ENCODE measurements at places on chromosomes 6 and 20.

- DNase-seq, result no peak
These were observed 90.6 kb downstream of the ATXN1 start for GRCh38 chr6:16670617-16671051.

DNA sequence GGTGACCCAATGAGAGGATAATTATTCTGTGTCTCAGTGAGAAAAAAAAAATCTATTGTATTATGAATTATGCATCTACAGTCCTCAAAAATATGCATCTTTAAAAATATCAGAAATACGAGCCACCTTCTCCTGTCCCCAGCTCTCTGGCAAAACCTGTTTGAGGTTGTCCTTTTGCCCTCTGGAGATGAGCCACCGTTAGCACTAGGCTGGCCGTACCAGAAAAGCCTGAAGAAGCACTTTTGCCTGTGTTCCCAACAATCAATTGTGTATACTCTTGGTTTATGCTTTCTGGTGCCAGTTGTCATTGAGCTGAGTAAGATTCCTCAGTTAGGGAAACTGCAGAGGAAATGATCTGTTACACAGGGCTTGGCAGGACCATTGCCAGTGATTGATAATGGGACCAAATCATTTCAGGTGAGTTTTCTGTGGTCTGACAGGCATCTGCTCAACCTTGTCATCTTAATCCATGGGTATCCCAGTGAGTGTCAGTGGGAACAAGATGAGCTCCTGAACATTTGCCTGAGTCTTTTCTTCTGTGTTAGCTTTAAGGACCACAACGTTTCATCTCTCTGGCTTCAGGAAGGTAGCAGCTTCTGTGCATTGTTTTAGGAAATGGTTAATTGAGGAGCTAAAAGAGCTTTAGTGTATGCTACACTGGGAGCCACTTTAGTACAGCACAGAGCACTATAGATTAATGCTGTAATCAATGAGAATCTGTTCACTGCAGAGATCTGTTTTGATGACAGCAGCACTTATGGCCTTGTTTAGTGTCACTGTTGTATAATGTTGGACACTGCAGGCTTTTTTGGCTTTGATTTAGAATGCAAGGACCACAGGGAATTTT, 330.1 kb downstream of the RIMS1 start:
- DNase-seq, result no peak

DNA sequence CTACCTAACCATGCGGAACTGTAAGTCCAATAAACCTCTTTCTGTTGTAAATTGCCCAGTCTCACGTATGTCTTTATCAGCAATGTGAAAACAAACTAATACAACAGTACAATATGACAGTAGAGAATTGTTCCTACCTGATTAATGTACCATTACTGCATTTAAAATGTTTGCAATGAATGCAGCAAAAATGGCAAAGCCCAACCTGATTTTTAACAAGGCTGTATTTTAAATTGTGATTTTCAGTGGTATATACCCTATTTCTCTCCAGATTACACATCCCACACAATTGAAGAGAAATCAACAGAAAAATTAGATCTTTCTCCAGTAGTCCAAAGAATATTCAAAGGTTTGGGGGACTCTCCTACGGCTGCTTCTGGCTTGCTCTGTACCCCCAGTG, 3.3 kb upstream of the PCSK2 start:
- no peak for DNase-seq

DNA sequence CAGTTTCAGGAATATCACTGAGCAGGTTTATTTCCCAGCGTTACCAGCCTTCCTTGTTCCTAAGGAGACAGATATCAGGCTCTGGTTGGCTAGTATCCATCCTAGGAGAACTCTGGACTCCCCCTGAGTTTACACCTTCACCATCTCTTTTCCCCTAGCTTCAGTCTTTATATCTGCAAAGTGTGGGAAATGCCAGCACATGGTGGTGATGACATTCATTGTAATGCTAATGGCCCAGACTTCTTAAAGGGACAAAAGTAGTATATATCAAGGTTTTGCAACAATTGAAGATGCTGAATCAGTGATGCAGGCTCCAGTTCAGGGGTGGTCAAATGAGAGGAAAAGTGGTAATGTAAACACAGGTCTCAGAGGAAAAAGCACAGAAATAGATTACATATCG, 224.3 kb upstream of the SYNDIG1 start:
- DNase-seq, result no peak

GRCh38 chr6:2810092-2810671, 31.5 kb downstream of the SERPINB1 start:
- no peak for DNase-seq

DNA sequence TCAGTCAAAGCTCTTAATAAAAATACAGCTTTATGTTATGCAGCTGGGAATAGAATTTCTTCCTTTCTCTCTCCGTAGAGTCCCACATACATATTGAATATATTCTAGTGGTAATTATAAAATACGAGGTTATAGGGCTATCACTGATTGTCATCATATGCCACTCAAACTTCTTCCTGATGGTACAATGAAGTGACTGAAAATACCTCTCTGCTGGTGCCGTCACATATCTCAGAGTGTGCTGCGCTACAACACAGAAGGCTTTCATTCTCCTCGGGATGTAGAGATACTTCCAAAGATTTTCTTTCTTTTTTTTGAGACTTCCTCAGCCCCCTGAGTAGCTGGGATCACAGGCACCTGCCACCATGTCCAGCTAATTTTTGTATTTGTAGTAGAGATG, 249.9 kb downstream of the BTBD9 start:
- DNase-seq, result no peak

DNA sequence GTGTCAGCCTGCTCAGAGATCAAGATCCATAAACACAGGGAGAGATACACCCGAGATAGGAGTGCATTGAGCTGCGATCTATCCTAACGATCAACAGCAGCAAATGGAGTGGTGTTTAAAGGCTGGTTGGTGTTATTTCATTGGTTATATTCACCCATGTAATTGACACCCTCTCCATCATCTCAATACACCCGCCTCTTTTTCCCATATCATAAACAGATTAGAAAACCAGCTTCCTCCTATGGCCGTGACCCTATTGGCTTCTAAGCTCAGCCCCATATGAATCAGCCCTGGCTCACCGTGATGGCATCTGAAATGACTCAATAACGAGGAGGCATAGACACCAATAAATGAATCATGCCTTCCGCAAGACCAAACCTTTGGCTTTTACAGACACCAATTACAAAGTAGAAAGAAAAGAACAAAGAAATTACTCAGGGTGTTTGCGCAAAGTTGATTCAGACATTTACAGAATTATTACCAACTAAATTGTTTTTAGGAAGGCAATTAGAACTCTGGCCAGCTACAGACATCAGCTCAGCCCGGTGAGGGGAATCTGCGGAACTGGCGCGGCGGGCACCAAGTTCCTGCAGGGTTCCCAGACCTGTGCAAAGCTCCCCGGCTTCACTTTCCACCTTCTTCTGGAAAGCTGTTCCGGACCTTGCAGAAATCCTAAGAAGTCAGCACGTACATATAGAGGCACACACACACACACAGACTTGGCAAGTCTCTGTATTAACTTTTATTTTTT, 11.5 kb downstream of the PMEPA1 start:
- no peak for DNase-seq

GRCh38 chr6:107822176-107823046, 1.7 kb downstream of the SCML4 start:
- DNase-seq, result no peak

- no peak for DNase-seq
These were observed 12.8 kb downstream of the SNX14 start for GRCh38 chr6:85580878-85581267.

DNA sequence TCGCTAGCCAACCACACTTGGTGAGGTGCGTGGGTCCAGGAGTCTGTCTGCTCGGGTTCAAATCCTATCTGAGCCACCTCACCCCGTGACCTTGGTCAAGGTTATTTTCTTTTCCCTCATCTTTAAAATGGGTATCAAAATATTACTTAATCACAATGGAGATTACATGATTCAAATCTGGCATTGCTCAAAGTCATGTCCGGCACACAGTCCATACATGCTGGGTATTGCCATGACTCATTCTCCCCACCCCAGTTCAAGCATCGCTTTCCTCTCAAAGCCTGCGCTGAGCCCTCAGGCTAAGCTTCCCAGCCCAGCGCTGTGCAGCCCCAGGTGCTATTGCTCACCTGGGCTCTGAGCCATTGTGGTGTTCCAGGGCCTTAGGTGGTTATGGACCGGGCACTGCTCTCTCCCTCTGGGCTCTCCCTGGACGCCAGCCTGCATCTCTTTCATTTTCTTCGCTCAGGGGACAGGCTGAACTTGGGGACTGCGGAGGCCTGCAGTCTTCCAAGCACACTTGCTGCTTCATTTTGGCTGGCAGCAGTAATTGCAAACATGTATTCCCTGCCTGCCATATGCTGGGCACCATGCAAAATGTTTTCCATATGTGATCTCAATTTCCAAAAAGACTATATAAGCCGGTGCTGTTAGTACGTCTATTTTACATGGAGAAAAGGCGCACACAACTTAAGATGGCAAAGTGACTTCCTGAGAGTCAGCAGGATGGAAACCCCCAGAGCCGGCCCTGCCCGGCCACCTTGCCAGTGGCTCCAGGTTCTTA, 27.3 kb downstream of the WRNIP1 start:
- no peak for DNase-seq

GRCh38 chr20:50587291-50587961, 77.2 kb downstream of the PTPN1 start:
- no peak for DNase-seq

DNA sequence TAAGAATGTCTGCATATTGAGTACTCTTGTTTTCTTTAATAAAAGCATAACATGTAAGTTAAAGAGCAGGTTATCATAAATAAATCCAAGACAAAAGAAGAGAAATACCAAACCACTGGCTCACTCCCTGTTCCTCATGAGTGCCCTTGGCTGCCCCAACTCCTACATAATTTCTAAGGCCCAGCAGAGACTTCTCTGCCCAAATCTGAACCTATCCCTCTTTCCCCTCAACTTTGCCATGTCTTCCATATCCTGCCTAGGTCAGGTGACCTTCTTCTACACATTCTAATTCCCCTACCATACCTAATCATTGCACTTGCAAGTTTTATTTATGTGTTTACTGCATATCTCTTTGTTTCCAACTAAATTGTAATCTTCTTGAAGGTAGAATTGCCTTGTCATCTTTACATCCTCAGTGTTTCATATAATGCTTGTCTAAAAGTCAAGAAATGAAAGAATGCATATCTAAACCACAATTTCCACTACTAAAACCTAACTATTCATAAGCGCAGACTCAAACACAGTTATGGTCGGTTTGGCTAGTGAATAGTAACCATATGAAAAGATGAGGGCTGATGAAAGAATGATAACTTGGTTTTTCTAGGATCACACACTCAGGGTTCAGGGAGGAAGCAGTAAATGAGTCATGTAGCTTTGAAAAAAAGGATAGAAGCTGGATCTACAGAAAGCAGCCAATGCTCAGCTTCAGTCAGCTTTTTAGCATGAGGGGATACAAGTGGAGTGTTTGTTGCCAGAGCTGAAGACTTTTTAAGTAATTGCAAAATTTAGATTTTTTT, 53.3 kb upstream of the EYA4 start:
- DNase-seq, result no peak

GRCh38 chr6:5670811-5671561, 335.7 kb downstream of the NRN1 start:
- no peak for DNase-seq

Measured in ascending aorta (tissue), 2 donors.